NCI-H524 (cell line): ENCODE measurements at places on chromosomes 1 and 21.

- DNase-seq, result no peak
Measured at GRCh38 chr1:167518331-167518700, at the start of gene CD247. CD247 (minus strand) TSS chr1:167518529; CDS start chr1:167518465, 64 bp downstream.

GRCh38 chr1:209086486-209087192 is 496.9 kb upstream of the CAMK1G start:
- no peak for DNase-seq

DNA sequence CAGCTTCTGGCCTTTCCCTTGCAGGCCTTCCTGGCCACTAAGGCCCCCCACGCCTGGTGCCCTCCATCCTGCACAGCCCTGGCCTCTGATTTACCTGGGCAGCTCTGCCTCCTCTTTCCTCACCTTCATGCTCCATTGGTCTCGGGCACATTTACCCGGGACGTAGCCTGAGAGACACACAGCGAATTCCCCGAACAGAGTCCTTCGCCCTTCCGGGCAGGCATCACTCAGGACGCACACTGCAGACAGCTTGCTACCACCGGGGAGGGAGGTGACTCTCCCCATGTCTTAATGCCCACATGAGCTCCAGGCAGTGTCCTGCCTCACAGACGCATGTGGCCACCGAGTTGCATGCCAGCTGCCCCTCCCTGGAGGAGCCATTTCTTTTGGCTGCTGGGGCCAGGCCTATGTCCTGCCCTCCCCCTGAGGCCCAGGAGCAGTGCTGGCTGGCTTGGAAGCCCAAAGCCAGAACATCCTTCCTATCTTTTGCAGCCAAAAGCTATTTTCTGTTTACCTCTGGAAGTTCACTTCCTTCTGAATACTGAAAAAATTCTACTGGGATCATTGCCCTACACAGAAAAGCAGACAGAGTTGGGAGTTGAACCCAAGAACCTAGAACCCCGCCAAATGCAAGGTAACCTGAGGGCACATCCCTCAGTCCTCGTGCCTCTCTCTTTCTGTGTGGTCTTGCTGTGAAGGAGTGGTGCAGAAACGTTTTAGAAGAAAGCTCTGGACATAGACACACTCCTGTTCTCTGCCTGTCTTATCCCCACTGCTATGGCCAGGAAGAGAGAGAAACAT is 209.5 kb downstream of the TOMM20 start:
- DNase-seq, result no peak

GRCh38 chr21:46205766-46206162 is 21.5 kb upstream of the SPATC1L start:
- no peak for DNase-seq

GRCh38 chr1:58441699-58442098 is 104.8 kb downstream of the OMA1 start:
- DNase-seq, result no peak

DNA sequence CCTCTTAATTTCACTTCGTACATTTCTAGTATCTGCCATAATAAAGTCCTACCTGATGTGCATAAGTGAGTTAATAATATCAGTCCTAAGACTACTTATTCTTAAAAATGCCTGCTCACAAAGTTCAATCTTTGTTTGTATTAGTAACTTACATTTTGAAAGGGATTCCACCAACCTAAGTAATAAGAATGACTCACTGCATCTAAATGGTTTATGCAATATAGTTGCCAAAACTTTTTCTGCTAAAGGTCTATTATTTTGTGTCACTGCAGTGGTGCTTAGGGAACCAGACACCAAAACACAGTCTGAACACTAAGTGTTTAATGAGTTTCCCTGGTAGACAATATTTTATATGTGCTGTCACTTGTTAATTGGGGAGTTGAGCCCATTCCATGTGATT is 1.8 kb downstream of the ZNF669 start:
- DNase-seq, result no peak

DNA sequence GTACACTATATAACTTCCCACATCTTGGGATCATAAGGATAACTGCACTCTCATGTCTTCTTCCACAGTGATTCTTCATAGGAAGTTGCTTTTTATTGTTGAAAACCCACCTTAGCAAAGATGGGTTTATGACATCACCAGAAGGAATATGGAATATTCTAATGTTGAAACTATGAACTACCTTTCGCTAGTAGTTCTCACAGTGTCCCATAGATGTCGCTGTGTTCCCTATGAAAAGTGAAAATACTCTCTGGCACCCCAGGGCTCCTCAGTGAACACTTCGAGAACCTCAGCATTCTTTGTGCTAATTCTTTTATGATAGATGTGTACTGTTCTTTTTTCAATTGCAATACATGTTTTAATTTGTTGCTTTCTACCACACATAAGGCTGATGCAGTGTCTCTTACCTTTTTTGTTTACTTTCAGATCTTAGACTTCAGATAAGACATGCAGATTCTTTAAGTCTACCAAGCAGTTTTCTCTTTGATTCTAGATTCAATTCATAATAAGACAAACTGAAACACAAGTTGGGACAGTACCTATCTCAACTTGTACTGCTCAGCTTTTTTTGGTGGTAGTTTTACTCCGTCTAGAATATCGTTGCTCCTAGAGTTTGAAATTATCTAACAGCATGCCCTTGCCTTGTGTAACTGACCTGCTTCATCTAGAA is 90.8 kb downstream of the GTF2B start:
- DNase-seq, result no peak

DNA sequence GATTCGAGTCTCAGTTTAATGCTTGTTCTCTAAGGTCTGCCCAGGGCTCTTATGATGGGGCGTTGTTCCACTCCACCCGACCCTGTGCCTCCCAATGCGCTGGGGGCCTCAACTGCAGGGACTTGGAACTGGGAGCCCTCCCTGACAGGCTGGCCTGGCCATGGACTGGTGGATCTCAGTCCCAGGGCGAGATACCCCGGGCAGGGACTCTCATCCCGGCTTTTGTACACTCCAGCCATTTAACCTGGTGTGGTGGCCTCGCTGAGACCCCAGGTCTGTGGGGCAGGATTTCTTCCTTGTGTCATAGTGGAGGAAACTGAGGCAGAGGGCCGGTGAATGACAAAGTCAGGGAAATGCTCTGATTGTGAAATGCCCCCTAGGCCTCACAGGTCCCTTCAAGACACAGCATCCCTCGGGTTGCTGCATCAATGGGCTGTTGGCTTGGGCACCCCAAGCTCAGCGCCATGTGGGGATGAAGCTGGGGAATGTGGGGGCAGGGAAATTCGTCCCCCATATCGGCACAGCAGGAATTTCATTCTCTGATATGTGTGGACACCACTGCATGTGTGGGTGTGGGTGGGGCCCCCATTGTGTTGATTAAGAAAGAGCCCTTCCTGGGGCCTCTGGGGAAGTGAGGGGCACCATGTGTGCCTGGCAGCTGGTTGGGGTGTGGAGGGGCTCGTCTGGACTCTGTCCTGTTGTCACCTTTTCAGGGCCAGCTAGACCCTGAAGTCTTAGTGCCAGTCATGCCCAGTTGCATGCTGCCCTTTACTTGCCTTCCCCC is 19.9 kb upstream of the ZNF678 start:
- DNase-seq, result no peak

DNA sequence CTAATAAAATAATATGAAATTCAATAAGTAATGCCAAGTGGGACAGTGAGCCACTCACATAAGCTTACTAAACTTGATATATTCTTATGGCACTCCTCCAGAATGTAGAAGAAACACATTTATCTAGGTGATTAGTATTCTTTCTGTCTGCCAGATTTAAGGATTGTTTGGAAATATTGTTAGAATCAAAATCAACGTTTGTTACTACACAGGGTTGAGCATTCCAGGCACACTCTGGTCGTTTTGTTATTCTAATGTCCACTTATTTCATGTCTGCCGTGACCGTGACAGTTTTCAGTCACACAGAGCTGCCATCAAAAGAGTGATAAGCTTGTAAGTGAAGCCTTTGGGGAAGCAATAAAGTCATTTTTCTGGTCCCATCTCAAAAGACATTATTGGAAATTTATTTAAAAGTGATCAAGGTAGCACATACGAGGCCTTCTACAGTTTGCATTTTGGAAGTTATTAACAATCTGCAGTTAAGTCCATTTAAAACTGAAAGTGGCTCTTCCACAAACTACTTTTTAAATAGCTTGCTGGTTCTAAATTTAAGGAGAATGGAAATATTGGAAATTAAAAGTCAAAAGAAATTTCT is 38.0 kb downstream of the NFIA start:
- no peak for DNase-seq

- no peak for DNase-seq
Measured at GRCh38 chr1:101259744-101260148, 22.9 kb downstream of the S1PR1 start.

DNA sequence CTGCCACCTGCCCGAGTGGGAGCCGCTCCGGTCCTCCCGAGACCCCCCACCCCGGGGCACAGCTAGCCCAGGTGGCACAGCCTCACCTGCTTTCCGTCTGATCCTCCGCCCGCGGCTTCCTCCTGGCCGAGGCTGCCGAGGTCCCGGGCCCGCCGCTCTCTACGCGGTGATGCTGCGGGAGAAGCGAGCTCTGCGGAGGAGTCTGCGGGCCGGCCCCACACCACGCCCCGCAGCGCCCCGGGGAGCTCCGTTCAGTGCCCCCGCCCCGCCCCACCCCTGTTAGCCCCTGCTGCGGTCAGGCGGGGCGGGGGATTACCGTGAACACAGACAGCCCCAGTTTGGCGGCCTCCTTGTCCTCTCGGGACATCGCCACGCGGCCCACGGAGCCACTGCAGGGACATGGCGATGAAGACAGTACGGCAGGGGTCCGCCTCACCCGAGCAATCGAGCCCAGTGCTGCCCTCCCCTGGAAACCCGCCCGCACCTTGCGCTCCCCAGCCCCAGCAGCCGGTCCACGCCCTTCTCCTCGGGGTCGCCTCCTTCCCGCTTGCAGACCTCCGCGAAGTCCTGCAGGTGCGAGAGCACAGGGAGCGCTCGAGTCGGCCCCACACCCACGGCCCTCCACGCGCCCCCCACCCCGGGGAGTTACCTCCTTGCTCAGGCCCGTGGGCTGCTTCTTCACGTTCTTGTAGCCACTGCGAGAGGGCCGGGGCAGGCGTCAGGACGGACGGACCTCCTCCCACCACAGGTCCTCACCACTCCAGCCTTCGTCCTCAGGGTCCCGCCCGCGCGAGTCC is 933 bp downstream of the C1orf35 start:
- DNase-seq, result peak; percentile 24

DNA sequence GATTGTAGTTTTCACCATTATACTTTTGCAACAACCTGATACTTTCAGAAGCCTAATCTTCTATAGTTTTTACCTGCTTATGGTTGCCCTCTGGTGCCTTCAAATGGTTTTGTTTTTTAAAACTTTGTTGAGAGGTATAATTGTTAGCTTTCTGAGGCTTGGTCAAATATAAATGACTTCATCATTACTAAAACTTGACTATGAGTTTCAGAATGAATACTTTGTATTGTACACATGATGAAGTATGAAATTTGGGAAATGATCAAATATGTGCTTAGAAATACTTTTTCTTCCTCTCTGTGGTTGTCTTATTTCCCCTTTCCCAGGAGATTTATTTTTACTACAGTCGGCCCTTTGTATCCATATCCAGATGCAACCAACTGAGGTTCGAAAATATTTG is 151.8 kb upstream of the B3GALT2 start:
- no peak for DNase-seq

GRCh38 chr1:178122283-178122682 is 28.4 kb downstream of the RASAL2 start:
- DNase-seq, result no peak

GRCh38 chr21:26840912-26841311 is 4.3 kb downstream of the ADAMTS1 start:
- DNase-seq, result peak; percentile 41

GRCh38 chr1:77010937-77011336 is 143.7 kb downstream of the ST6GALNAC5 start:
- no peak for DNase-seq

DNA sequence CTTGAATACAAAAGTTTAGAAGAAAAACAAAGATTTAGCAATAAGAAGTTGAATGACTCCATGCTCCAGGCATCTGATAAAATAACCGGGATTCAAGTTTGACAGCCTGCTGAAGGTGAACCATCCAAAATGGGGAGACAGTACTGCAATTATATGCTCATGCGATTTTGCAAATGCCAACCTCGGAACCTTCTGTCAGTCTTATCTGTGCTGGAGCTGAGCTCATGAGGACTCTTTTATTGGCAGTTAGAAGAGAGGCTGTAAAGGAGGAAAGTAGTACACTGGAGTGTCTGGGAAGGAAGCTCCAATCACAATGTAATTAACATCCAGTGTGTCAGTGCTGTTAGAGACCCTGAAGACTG is 170.0 kb downstream of the GALNT2 start:
- no peak for DNase-seq

DNA sequence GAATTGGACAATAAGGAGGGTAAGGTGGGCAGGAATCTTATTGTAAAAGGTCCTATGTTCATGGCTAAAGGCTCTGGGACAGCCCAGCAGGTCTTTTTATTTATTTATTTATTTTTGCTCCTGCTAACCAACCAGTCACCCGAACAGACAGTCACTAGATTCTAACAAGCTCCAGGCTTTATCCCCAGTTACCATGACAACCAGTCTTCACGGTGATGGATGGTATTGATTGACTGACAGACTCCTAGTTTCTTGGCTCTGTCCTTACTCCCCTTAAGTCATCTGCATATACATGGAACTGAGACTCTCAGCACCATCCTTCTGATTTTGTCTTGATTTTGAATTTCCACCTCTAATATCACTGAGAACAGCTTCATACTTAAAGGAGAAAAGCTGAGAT is 44.3 kb downstream of the C8A start:
- DNase-seq, result peak; percentile 19

GRCh38 chr1:235952950-235953615 is 86.4 kb upstream of the LYST start:
- no peak for DNase-seq

- DNase-seq, result no peak
Measured at GRCh38 chr1:42290130-42290529, 44.9 kb downstream of the FOXJ3 start.

GRCh38 chr1:240021709-240022108 is 70.0 kb upstream of the FMN2 start:
- peak; percentile 70 for DNase-seq

GRCh38 chr1:9044236-9044635 is 18.0 kb upstream of the SLC2A7 start:
- DNase-seq, result no peak

- no peak for DNase-seq
Measured at GRCh38 chr1:167121375-167122120, 27.7 kb downstream of the STYXL2 start.
